ENCODE measurements at places on chromosomes 5 and 9. TPM values are rescaled to one million over a fixed set of nuclear protein-coding genes. Genes with fewer than 3 reads are reported as not detected.

Gene CDH6
- 2.0 TPM for total RNA-seq

Gene ALAD
- total RNA-seq = 50.3 TPM

Gene IFNA13
- total RNA-seq = not detected

Gene CACFD1
- total RNA-seq = 56.8 TPM

Gene ZFP2
- total RNA-seq = 0.89 TPM

Gene LIFR
- 7.0 TPM for total RNA-seq

Gene WWC1
- total RNA-seq = 15.3 TPM

Gene PTBP3
- total RNA-seq = 168 TPM

Gene IFNB1
- not detected for total RNA-seq

Gene CYLC2
- total RNA-seq = not detected

Gene MEF2C
- total RNA-seq = 7.3 TPM

Gene APBA1
- 6.3 TPM for total RNA-seq

Gene CCNG1
- 265 TPM for total RNA-seq

Gene OBP2B
- not detected for total RNA-seq

Gene SGTB
- total RNA-seq = 3.7 TPM

Gene LCN15
- 3.4 TPM for total RNA-seq

Gene F12
- total RNA-seq = 14.7 TPM

Gene LCN10
- total RNA-seq = 0.11 TPM

Gene TMEM141
- 236 TPM for total RNA-seq

Gene CDKN2A
- total RNA-seq = 2.9 TPM
